ENCODE measurements at places on chromosomes 12 and 14.

DNA sequence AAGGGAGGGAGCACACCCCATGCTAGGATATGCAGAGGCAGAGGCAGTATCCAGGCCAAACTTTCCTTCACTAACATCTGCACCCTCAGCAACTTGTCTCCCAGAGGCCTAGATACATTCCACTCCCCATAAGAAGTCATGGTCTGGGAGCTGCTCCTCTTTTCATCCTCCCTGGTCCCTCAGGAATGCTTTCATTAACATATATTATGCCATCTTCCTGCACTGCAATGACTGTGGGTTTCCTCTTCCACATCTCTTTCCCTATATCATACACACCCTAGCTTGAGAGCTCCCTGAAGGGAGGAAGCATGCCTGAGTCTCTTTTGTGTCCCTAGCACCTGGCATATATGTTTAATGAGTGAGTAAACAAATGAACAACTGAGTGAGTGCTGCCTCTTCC, 8.6 kb downstream of the DDN start:
- DNase-seq, result no peak

DNA sequence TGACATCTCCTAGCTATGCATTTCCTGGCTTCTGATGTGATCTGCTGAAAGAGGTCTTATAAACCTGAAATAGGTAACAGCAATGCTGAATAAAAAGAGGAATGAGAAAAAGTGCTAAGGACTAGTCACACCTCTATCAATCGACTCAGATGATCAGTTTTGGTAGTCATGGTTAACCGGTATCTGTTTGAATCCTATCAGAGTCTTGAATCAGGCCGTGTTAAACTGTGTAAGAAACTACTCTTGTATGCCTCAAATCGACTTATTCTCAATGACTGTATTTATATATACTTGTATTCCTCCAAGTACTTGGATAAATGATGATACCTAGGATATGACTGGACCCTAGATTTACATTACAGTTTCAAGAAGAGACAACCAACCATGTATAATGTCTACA, 10.8 kb upstream of the ISM2 start:
- DNase-seq, result no peak

- no peak for DNase-seq
Observed at GRCh38 chr12:57693317-57693658, 644 bp upstream of the OS9 start.

DNA sequence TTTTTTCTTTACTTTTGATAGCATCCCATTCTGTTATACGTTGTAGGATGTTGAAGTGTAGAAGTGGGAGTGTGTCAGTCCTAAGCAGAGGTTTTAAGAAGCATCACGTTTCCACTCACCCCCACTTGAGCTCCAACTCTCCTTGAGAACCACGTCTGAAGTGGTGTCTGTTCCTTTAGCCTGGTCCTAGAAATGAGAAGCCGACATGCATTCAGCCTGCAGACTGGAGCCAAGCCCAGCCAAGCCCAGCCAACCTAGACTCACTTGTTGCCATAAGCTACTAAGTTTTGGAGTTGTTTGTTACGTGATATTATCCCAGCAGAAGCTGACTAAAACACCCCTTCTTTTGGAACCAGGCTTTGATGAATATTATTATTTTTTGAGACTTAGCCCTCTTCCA, 4.4 kb upstream of the ELK3 start:
- DNase-seq, result no peak

- DNase-seq, result no peak
Observed at GRCh38 chr14:104913435-104913834, 11.2 kb upstream of the PLD4 start.

GRCh38 chr14:30813216-30813615, 61.1 kb upstream of the COCH start:
- DNase-seq, result no peak

GRCh38 chr14:95941897-95942296, 65.3 kb downstream of the TUNAR start:
- DNase-seq, result no peak

DNA sequence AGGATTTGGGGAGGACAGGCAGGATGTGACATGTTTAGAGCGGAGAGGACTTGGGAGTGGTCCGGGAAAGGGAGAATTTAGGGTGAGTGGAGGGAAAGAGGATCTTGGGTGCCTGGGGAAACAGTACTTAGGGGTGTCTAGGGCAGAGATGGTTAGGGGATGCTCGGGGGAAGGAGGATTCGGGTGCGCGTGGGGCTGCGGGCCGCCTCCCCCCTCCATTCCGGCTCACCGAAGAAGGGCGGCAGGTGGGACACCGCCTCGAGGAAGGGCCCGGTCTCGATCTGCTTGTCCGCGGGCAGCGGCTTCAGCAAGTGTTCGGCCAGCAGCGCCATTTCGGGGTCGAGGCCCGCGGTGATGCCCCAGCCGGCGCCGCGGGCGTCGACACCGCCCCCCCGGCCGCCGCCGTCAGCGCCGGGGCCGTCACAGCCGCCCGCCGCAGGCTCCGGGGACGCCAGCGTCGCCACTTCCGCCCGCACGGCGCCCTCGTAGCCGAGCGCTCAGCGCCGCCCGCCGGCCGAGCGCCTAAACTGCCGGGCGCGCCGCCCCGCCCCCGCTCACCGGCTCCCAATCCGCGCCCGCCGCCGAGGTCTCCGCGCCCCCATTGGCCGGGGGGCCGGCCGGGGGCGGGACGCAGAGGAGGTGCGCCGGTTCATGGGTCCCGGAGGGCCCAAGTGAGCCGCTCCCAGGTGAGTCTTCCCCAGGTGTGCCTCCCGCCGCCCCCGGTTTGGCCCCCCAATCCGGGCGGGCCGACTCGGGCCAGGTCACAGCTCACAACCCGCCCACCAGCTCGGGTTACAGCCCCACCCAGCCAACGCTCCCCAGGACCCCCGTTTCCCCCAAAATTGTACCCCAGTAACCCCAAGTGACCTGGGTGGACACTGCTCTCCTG, at the start of gene GLTP:
Gene GLTP, minus strand, starts transcription at position 499 of the 889 bp plus-strand sequence. Its CDS starts 167 bp downstream, at position 332.
- peak; percentile 69 for DNase-seq

- DNase-seq, result no peak
Observed at GRCh38 chr14:94244182-94244581, 48.9 kb downstream of the SERPINA10 start.

GRCh38 chr12:113252494-113252893, 31.2 kb downstream of the TPCN1 start:
- DNase-seq, result no peak

- no peak for DNase-seq
Observed at GRCh38 chr14:99356031-99356608, 84.1 kb upstream of the BCL11B start.

- DNase-seq, result no peak
Observed at GRCh38 chr14:22887260-22887989, 4.4 kb downstream of the REM2 start.

Measured in stimulated activated CD4-positive, alpha-beta T cell treated with anti-CD3 and anti-CD28 coated beads, TNF-alpha, amount 100 ng/mL, for 1 hour (primary cell).